HFFc6 (cell line): ENCODE measurements at places on chromosomes 2 and 18. TPM values are rescaled to one million over a fixed set of nuclear protein-coding genes. Genes with fewer than 3 reads are reported as not detected.
A peak's percentile ranks its signal among the peaks of the same experiment; 100 is the strongest.

GRCh38 chr2:34001557-34001956 lies 402.5 kb upstream of the FAM98A start:
- no peak for DNase-seq

- DNase-seq, result no peak
Measured at GRCh38 chr18:11027862-11028261, 121.5 kb downstream of the PIEZO2 start.

DNA sequence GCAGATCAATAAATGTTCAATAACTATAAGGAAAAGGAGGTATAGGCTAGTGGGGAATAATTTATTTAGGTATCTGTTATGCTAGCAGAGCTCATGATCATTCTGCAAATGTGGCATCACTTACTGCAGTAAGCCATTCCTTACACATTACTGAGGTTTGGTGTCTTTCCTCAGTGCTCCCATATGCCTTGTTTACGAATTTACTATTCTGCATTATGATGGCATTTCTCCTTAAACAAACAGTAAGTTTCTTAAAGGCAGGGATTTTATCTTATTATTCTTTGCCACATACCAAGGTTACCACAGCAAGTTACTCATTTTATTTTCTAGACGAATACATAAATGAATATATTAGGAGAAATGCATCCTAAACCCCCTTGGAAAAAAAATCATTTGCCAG lies 88.4 kb downstream of the DSEL start:
- DNase-seq, result peak; percentile 61

Gene CCDC74A
- 5.7 and 5.9 TPM in 2 replicates for total RNA-seq

DNA sequence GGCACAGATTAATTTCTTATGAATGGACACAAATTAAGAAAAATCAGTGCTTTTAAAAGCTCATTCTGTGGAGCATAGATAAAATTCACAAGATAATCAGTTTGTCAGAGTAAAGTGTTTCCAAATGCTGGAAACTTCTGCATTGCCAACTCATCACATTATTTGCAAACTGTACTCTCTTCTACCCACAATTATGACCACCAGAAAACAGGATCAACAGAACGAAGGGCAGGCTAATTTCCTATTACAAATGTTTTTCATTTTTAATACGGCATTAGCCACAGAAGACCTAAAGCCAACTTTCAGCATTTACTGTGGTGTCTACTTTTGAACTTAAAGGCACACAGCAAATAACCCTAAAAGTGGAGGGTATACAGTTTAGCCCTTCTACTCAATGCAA lies 6.0 kb downstream of the IRS1 start:
- DNase-seq, result no peak

DNA sequence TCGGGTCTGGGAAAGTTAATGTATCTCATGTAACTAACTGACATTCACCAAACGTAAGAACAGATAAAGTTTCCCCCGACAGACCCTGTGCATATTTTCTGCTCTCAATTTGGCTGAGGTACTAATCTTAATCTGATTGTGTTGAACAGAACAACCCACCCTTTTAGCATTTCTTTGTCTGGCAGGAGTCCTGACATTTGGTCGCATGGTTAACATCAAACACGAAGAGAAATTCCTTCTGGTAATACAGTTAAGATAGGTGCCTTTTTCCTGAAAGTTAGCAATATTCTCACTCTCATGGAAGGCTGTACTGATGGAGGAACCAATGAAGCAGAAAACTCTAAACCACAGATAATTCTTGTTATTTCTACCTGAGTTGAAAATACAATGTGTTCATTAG lies 520.8 kb downstream of the PARD3B start:
- no peak for DNase-seq

- DNase-seq, result no peak
Measured at GRCh38 chr18:55199291-55199963, 240.2 kb upstream of the CCDC68 start.

Gene CD8A
- total RNA-seq, result not detected in 3 replicates

DNA sequence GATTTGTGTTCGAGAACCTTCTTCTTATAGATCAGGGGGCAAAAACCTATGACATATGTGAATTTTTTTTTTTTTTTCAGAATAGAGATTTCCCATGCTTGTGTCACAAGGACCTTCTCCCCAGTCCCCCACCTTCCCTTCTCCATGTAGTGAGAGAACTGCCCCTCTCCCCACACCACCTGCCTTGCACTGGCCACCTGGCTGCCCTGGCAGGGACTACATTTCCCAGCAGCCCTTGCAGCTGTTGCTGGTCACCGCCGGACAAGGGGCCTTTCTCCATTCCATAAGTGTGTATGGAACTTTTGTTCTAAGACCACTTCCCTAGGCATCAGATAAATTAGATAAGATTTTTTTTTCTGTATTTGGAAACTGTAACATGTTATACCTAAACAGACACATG lies 22.2 kb downstream of the MBP start:
- no peak for DNase-seq

Gene HNMT
- 0.46 to 1.8 TPM (median 0.84 TPM) in 3 replicates for total RNA-seq

DNA sequence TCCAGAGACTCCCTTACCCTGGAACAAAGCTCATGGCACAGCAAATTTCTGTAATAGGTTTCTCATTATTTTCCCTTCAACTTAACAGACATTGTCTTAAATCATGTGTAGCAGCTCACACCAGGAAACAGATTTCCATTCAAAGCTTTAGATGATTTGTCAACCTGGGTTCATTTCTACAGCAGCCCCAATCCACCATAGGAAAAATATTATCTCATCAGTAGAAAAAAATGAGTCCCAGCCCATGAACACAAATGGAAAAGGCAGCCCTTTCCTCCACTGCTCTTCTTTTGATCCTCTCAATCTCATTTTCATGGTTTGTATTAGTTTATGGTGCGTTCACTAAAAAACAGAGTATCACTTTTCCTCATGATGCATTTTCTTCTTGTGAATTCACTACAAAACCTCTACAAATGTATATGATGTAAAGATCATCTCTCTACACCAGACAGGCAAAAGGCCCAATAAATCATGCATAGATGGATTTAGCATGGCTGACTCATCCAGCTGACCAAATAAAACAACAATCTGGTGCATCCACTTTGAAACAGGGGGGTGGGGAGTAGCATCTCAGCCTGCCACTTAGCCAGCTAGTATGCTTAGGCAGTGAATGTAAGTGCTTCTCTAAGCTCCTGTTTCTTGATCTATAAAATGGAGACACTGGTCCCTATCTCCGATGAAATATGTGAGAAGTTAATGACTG lies 78.6 kb downstream of the SATB2 start:
- DNase-seq, result peak; percentile 65

DNA sequence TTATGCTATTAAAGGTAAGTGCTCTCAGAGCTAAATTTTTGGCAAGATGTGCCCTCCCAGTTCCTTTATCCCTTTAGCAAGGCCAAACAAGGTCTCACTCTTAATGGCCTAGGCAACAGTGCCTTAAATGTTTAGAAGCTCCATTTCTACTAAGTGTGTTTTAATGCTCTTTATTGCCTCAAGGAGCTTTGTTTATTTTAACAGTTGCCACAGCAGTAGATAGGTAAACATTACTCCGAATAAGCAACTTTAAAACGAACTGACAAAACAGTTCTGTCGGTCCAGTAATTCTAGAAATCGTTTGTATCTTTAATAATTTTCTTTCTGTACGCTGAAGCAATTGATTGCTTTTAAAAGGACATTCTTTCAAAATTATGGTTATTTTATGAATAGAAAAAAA lies 74.5 kb downstream of the PIEZO2 start:
- no peak for DNase-seq

Gene TMEM247
- total RNA-seq, result not detected in 3 replicates

DNA sequence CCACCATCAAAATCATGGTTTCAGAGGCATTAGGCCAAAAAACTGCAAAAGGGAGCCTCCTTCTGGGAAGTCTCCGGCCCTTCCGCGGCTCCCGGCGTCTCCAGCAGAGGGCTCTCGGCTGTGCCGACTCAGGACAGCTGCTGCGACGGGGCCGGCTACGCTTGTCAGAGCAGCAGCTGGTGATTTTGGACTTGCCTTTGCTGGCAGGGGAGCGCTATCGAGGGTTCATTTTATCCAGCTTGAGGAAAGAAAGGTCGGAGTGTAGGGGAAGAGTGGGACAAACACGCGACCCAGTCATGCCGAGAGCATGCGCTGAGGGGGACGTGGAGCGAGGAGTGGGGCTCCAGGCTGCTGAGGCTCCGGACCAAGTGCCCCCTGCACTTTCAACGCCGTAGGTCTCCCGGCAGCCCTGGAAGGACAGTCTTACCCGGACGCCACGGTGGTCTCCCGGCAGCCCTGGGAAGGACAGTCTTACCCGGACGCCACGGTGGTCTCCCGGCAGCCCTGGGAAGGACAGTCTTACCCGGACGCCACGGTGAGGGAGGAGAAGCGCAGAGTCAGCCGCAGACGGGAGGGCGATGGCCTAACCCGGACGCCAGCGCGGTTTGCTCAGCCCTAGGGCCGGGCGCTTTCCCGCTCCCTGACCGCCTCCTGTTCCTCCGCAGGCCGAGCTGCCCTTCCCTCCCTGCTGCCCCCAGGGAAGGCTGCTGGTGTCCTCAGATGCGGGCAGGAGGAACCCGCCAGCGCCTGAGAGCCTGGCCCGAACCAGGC lies 21.7 kb downstream of the DDX18 start:
- DNase-seq, result peak; percentile 86

DNA sequence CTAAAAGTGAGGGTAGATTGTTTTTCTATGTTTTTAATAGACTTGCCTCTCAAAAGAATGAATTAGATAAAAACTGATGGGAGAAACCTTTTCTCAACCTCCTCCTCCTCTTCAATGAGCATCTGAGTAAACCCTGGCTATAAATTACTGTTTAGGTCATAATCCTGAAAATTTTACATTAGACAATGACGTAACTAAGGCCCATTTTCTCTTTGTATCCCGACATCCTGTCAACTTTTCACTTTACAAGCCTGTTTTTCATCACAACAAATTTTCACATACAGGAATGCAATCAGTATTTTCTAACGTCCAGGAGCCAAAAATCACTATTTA lies 1.3 kb downstream of the SPIRE1 start:
- no peak for DNase-seq

- no peak for DNase-seq
Measured at GRCh38 chr2:16334886-16335603, 330.6 kb downstream of the CYRIA start.

DNA sequence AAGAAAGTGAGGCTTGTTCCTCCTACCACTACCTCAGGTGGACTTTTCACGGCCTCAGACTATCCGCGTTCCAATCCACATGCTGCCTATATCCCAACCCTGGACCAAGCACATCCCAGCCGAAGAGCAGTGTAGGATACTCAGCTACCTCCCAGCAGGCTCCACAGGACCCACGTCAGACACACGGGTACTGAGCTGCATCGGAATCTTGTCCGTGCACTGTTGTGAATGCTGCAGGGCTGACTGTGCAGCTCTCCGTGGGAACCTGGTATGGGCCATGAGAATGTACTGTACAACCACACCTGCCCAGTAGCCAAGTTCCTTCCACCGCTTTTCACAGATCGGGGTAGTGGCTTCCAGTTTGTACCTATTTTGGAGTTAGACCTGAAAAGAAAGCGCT lies 22.3 kb downstream of the IL37 start:
- DNase-seq, result no peak

Gene PRSS56
- not detected in 3 replicates for total RNA-seq

DNA sequence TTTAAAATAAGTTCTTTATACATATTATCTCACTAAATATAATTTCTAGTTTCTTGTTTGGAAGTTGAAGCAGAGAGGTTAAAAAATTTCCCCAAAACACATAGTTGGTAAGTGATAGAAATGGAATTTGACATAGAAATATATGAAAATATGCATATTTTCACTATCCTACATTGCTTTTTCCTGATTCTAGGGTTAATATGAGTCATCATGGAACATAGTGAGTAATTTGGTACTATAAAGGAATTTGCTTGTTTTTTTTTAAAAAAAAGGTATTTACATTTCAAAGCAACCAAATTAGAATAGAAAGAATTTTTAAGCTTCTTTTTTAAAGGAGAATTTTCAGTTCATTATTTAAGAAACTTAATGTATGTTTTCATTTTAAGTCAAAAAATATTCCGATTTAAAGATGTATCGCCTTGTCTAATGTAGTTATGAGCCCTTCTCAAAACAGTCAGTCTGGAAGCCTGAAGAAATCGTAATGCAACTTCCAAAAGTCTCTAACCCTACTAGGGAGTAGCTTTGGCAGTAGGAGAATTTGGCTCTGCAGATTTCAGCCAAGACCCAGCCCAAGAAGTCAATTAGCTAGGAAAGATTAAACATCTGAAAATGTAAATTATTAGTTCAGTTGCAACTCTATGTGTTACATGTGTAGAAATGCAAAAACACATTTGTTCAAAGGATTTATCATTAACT lies 147.3 kb downstream of the RDH14 start:
- no peak for DNase-seq

- DNase-seq, result no peak
Measured at GRCh38 chr18:30175061-30175574, 867.4 kb downstream of the DSC3 start.

DNA sequence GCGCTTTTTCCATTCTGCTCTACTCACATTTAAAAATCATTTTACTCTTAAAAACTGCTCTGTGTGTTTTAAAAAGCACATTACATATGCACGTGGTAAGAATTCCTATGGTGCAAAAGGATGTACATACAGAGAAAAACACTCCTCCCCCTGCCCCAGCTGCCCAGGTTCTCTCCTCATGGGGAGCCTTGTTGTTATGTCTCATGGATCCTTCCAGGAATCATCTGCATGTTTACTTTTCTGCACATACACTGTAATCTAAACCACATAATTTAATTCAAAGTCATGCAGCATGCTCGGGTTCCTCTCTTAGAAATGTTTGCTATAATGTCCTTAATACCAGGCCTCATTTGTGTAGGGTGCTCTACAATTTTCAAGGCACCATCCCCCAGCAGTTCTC lies 243.3 kb downstream of the LOXHD1 start:
- DNase-seq, result no peak

Gene GPR35
- 0.11 to 0.42 TPM (median 0.21 TPM) in 3 replicates for total RNA-seq

DNA sequence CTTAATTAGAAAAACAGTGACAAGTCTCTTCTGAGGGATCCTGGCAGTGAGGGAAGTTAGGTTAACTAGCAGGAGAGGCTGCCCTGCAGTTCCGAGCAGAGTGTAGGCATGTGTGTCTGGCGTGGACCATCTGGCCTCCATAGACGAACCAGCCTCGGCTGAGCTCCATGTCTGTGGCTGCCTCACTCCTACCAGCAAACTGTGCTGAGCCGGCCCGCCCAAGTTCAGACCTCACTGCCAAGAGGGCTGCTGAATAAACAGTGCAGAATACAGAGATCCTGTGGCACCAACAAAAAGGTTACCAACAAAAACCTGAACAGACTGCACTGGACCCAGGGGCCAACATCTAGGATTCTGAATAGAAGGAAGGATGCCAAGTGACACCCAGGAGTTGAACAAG lies 27.3 kb downstream of the INO80C start:
- no peak for DNase-seq

Gene ELMOD3
- total RNA-seq, result 9.0 to 10.5 TPM (median 9.2 TPM) in 3 replicates

GRCh38 chr18:45054636-45055035 lies 373.9 kb downstream of the SETBP1 start:
- no peak for DNase-seq

Gene SH3BP4
- 94.9 to 98.7 TPM (median 95.8 TPM) in 3 replicates for total RNA-seq
